Stimulated activated CD4-positive, alpha-beta T cell treated with anti-CD3 and anti-CD28 coated beads, Interleukin-4, amount 100 ng/mL, for 48 hours (primary cell): ENCODE measurements at places on chromosomes 11 and 22.

DNA sequence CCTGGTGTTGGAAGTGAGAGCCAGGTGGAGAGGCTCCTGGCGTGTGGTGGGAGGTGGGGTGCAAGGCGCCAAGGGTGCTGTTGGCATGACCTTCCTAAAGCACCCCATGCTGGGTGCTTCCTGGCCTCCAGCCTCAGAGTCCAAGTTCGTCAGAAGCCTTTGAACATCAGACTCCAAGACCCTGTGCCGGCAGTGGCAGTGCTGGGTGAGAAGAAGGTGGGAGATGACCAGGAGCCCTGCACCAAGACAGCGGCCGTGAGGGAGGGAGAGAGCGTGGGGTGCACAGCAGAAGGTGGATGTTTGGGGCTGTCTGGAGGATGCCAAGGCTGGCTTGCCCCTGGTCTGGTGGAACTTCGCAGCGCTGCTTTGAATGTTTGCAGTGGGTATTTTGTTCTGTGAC lies 29.7 kb upstream of the PARVB start:
- no peak for DNase-seq

- peak; percentile 34 for DNase-seq
These were observed 141.2 kb upstream of the TIMP3 start for GRCh38 chr22:32660292-32660691.

GRCh38 chr11:123190518-123190917 lies 4.5 kb downstream of the CLMP start:
- DNase-seq: no peak

DNA sequence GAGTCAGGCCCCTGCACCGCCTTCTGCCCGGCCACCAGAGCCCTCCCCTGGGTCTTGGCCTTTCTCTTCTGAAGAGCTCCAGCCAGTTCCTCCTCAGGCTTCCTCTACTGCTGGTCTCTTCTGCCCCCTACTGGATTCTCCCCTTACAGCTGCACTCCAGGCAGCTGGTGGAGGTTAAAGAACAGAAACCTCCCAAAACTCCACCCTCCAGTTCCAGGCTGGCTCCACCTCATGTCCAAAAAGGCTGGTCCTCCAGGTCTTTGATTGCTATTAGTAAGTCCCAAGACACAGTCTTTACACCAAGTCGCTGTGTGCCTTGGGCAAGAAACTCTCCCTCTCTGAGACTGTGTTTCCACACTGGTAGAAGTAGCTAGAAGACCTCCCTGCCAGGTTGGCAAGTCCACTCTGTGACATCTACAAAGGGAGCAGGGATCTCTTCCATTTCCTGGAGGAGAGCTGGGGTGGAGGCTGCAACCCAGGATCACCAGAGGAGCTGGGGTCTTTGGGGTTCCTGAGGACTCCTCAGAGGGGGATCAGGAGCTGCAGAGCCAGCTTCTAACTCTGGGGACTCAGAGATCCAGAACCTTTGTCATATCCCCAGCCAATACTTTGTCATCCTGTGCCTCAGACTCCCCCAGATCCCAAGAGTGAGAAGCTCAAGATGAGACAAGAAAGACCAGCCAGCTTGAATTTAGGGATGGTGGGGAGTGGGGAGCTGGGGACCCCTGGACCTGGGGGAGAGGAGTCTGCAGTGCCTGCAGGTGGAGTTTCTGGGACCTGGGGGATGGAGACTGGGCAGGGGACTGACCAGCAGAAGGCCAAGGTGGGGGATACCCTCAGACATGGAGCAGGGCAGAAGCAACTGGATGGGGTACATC lies 3.4 kb upstream of the IGLL5 start:
- peak; percentile 43 for DNase-seq

DNA sequence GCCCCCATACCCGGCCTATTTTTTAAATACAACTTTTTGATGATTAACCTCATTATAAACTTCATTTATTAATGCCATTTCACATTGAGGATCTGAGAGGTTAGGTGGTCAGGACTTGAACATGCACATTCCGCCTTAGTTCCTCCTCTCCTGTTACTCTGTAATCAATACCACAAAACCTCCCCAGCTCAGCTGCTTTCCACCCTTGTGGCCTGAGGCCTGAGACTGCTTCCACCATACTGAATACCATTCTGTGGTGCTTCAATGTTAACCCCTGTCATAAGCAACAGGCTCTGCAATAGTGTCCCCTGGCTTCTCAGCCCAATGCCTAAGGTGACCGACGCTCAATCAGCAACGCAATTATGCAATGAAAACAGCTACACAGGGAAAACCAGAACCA lies 405.4 kb downstream of the ETS1 start:
- no peak for DNase-seq

DNA sequence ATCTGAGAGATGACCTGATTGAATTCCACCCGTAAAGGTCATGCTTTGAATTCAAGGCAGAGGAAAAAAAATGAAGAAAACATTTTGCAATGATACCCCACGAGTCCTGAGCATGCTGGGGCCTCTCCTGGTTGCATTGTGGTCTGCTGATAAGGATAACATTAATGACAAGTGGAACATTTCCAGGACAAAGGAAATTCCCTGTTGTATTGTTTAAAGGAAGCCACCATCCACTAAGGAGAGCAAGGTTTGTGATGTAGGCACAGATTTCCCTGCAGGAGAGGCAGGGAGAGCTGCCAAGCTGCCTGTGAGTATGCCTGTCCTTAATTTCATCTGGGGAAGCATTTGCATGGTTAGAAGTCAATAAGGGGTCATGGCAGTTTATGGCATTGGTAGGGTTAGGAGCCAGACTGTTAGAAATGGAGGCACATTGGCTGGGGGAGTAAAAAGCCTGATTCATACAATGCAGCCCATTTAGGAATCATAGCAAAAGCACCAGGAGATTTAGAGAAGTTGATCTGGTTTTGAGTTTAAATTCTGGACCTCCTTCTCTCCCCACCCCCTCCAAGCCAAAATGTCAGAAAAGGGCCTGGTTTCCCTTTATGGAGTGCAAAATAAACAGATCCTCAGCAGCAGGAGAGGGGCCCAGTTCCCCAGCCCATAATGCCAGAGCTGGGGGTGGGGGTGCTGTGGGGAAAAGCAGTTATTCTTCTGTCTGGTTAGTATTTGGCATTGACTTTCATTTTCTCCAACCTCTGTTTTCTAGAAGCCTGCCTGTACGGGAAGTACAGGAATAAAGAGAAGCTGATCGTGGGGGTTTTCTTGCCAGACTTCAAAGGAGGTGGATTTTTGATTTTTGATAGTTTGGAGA lies 22.1 kb downstream of the FLI1 start:
- DNase-seq: no peak

DNA sequence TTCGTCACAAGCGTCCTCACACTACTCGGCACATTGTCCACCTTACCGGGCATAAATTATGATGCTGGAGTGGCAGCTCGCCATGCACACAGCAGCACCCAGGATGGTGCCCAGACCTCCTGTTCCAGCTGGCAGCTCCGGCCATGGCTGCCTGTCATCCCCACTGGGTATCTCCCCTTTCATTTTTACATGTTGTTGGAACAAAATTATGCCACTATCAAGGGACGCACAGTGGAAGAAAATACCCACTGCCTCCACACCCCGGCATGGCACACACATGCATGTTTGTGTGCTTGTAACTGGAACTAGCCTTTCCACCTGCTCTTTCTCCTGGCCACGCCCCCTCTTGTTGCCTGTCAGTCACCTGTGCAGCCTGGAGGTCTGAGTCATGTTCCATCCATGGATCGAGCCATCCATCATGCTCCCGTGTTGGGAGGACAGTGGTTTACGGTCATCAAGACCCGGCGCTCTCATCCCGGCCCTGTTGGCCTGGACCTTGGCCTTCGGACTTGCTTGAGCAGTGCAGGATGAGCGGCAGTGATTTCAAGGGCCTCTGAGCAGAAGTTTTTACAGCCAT lies 1069.6 kb downstream of the BRD1 start:
- DNase-seq: no peak

DNA sequence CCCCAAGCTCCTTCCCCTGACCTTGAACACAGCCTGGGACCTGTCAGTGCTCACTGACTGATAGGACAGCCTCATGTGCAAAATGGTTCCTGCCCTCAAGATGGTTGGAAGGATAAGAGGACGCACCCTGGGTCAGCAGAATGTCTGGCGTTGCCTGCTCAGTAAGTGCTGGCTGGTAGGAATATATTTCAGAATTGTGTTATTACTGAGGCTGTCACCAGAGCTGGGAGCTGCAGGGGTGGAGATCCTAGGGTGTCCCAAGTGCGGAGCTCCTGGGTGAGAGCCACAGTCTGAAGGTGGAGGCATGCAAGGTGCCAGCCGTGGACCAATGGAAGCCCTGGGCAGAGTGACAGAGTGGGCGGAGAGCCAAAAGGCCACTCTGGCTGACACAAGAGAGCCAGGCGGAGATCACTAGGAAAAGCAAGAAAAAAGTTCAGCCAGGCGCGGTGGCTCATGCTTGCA lies 1.0 kb upstream of the SEC14L4 start:
- DNase-seq: no peak

DNA sequence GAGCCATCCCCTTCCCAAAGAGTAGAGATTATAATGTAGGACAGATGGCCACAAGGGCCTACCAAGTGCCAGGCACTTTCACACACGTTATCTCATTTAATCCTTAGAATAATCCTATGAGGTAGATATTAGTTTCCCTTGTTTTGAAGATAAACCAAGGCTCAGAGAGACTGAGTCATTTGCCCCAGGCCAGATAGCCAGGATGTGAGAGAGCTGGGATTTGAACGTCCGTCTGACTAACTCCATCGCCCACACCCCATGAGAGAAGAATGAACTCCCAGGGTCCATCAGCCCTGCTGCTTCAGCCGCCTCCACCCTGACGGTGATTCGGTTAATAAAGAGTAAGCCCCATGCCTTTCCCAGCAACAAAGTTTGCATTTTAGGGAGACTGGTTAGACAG lies 10.7 kb downstream of the PRG3 start:
- no peak for DNase-seq

GRCh38 chr11:60924110-60924905 lies at the start of gene TMEM132A:
Gene TMEM132A, plus strand, starts transcription at chr11:60924460. Its CDS starts 174 bp downstream, at chr11:60924634.
- no peak for DNase-seq

DNA sequence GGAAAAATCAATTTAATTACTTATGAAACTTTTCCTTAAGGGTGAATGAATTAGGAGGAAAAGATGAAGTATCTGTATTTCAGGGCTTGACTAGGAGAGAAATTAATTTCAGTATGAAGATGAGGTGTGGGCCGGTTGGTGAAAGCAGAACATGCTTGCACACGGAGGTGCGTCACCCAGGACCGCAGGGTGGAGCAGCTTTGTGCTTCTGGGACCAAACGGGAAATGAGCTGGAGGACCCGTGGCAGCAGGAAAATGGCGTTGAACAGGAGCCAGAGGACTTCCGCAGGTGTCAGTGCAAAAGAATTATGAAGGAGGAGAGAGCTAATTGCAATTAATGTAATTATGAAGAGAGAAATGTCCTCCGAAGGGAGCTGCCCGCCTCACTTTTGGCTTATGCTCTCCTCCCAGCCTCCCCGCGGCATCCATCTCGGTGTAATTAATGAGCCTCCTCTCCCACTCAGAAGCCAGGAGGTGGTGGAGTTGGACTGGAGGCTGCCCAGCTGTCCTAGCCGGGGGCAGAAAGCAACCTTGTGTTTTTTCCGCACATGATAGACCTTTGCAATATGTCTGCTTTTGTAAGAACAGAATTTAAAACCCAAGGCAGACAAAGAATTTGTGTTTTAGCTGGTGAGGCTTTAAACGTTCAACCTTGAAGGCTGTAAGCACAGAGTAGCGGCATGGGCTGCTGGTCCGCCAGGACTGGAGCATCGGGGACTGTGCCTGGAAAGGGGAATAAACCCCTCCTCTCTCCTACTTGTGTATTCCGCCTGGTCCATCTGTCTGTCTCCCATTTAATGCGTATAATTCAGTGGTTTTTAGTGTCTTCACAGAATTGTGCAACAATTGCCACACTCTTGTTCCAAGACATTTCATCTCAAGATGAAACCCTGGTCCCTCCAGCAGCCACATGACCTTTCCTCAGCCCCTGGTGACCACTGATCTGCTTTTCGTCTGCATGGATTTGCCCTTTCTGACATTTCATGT lies 180.6 kb downstream of the TBC1D22A start:
- no peak for DNase-seq

DNA sequence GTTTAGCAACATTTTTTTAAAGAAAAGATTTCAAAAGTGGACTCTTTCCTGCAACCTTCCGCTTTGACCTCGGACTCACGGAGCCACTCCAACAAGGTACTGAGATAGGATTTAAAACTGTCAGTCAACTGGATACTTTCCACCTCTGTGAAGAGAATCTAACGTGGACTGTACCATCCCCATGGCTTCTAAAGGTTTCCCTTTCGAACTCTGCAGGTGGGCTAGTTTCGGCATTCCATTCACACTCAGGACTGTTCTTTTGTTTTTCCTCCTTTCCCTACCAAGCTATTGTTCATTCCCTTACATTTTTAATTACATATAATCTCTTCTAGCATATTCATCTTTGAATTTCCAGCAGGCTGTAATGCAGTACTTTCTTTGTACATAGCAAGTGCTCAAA lies 88.5 kb upstream of the AKIP1 start:
- no peak for DNase-seq

DNA sequence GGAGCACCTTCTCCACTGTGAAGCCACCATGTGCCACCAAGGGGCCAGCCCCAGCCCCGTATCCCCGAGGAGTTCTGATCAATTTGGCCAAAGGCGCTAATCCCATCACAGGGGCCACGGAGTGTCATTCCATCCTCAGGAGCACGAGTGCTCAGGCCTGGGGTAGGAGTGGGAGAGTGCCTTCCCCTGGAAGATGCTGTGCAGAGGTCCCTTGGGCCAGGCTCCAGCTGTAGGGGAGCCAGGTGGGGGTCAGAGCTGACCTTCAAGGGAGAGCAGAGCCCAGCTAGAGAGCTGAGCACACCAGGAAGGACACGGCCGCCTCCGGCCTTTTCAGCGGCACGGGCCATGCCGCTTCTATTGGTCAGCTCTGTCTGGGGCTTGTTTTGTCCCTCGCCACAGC lies 1459.9 kb downstream of the BRD1 start:
- no peak for DNase-seq

- no peak for DNase-seq
These were observed 40.1 kb upstream of the APLNR start for GRCh38 chr11:57276971-57277675.
